Activated CD4-positive, alpha-beta T cell treated with anti-CD3 and anti-CD28 coated beads for 36 hours (primary cell): ENCODE measurements at places on chromosomes 1 and 21. TPM values are rescaled to one million over a fixed set of nuclear protein-coding genes. Genes with fewer than 3 reads are reported as not detected.
A peak's percentile ranks its signal among the peaks of the same experiment; 100 is the strongest.

DNA sequence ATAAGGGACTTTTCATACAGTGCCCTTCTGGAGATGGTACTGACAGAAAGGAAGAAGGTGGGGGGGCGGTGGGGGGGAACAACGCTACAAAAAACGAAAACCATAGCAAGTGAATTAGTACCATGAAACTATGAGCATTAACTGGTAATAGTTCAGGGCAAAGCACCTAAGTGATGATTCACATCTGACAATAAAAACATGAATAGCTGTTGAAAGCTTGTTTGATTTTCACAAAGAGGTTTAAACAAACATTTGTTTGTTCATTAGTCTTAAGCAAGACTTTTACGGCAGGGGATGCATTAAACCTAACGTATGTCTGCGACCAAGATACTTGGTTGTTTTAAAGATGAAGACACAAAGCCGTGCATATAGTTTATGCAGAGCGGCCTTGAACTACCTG is 177.5 kb downstream of the LMO4 start:
- no peak for DNase-seq

DNA sequence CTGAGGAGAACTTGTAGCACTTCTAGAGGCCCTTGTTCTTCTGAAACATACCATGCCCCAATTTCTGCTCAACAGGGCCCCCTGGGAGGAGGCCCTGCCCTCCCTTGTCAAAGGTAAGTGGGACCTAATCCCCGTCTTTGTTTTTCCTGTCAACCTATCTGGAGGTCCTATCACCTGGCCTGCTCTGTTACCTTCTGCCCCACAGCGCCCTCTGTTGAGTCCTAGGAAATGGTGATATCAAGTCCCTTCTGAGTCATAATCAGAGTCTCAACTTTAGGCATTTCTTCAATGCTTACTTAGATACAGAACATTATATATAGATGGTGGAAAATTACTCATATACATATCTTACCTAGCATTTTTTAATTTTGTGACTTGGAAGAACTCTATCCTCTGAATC is 28.2 kb upstream of the FCRL4 start:
- peak; percentile 67 for DNase-seq

- peak; percentile 2 for DNase-seq
Observed at GRCh38 chr21:45546636-45547544, 4.7 kb upstream of the SLC19A1 start.

TAL1 gene
- total RNA-seq = not detected

DNA sequence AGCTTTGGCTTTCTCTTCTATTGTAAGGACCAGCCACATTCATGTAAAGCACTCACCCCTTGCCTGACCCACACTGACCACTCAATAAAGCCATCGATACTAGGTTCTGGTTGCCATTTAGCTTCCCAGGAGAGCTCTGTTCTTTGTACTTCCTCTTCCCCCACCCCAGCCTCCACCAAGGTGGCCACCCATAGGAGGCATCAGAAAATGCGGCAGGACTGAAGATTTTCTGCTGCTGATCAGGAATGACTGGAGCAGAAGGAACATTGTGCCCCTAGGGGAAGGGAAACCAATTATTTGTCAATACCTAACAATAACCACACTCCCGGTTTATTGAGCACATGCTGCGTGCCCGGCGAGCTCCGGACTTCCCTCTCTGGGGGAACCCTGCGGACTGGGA is 5.2 kb upstream of the SMIM12 start:
- DNase-seq = no peak

DNA sequence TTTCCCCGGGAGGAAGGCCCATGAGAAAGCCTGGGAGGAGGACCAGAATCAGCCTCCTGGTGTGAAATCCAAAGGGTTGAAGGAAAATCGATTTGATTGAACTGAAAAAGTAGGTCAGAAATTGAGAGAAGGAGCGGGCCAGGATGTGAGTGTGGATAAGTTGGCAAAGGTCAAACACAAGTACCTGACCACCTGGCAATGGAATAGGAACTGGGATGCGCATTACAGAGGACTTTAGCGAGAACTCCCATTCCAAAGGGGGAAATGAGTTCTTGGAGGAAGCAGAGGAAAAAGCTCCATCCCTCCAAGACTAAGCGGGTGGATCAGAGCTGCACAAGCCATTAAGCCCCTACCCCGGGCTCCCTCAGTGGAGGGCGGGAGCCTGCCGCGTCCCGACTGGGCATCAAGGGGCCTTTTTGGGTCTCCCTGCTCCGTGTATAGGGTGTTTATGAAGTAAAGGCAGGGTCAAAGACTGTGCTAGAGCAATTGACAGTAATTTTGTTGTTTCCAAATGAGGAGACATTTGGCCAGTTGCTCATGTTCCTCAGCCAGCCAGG is 56.4 kb downstream of the TGFB2 start:
- no peak for DNase-seq

FBXO28 gene
- 19.7 TPM for total RNA-seq

PPM1J gene
- total RNA-seq = 0.75 TPM

MTOR gene
- 32.3 TPM for total RNA-seq

GRCh38 chr1:231465051-231465450 is 43.0 kb upstream of the EGLN1 start:
- peak; percentile 20 for DNase-seq

DNA sequence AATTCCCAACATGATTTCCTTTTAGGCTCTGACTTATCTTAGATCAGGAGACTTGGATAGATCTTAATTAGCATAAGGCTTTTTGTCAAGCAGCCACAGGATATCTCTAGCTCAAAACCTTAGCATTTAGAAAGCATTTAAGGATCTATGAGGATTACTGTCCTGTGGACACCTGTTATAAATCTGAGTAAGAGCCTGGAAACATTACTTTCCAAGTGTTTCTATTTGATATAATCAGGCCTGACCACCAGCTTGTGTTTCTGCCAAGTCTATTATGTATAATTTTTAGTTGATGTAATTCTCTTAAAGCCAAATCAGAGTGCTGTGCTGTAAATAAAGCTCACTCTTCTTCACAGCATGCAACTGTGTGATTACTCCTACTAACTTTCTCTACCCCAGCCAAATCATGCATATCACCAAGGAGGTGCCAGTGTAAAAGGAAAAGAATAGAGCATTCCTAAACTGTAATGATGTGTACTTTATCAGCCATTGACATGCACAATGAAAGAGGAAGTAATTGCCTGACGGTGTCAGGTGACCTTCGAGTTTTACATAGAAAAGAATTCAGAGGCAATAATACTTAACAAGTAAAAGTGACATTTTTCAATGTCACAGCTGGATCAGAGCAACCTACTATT is 309.9 kb upstream of the PRMT6 start:
- DNase-seq = no peak

GRCh38 chr21:38013741-38014140 is 97.5 kb upstream of the KCNJ6 start:
- no peak for DNase-seq

DNA sequence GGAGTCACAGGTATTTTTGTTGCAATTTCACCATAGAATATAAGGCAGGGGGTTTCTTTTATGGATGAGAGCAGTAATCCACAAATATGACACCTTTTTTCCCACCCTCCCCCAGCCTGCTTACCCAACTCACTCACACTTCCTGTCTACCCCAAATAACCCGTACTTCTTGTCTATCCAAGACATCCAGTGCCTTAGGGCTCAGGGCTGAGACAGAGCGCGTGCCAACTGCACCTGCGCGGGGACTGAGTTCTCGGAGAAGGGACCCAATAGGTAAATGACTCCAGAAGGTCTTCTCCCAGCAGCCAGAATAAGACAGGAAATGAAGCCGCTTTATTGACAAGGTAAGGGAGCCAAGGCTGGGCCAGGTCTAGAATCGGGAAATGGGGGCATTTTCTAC is 369.1 kb downstream of the SIPA1L2 start:
- DNase-seq = no peak

GRCh38 chr1:168751195-168751650 is 22.2 kb upstream of the DPT start:
- DNase-seq = no peak

DNA sequence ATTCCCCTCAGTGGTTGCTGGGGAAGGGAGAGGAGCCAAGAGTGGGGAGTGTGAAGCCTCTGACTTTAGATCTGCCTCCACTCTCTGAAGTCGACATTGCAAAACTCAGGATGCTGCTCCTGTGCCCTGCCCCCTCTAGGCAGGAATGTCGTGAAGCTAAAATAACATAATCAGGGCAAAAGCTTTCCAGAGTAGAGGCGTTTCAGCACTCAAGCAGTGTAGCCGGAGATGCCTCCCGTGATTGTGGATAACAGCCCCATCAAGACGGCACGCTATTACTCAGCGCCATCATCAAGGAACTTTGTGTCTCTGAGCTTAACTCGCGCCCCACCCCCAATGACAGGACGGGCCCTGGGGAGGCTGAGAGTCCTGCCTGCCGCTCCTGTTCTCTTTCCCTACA is 60.0 kb downstream of the FBXO2 start:
- peak; percentile 9 for DNase-seq

NFIA gene
- 3.2 TPM for total RNA-seq

DNA sequence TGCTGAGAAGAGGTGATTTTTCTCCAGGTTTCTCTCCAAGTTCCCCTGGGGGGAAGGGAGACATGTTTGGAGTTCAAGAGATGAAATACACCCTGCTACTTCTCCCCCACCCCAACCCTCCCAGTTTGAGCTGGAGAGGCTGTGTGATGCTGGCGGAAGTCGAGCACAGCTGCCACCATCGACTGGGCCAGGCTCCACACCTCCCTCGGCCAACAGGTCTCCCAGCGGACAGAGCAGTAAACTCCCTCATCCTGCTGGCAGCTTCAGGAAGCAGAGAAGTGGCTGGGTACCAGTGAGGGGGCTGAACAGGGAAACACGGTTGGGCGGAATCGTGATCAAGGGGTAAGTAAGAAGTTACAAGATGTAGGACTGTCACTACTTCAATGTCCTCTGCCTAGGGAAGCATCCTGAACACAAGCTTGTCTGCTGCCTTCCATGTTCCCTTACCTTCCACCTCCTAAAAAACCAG is 6.6 kb upstream of the NHLH1 start:
- no peak for DNase-seq

- peak; percentile 5 for DNase-seq
Observed at GRCh38 chr1:19044975-19045831, 88.7 kb upstream of the IFFO2 start.

TMEM51 gene
- 0.11 TPM for total RNA-seq

- DNase-seq = no peak
Observed at GRCh38 chr1:191870490-191870889, 287.8 kb upstream of the RGS18 start.

GRCh38 chr1:212442408-212442807 is 9.7 kb downstream of the NENF start:
- DNase-seq = no peak

- DNase-seq = no peak
Observed at GRCh38 chr1:233664804-233665574, 51.1 kb downstream of the KCNK1 start.

- no peak for DNase-seq
Observed at GRCh38 chr1:210024996-210025395, 87.0 kb downstream of the SYT14 start.

DNA sequence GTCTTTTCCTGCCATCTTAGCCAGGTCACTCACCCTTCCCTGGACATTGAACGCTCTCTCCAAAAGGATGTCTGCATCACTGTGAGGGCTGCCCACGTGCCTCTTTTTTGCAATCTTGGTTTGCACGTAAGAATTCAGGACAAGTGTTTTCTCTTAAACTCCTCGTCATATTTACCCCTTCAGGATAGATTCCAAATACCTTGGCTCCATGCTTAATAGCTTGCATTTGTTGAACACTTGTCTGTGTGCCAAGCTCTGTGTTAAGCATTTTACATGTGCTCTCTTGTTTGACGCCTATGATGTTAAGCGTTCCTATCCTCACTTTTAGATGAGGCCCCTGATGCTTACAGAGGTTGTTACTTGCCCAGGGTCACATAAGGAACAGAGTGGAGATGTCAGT is 29.8 kb downstream of the RCSD1 start:
- DNase-seq = no peak

GBP6 gene
- 0.53 TPM for total RNA-seq

CDCA8 gene
- total RNA-seq = 61.7 TPM

DNA sequence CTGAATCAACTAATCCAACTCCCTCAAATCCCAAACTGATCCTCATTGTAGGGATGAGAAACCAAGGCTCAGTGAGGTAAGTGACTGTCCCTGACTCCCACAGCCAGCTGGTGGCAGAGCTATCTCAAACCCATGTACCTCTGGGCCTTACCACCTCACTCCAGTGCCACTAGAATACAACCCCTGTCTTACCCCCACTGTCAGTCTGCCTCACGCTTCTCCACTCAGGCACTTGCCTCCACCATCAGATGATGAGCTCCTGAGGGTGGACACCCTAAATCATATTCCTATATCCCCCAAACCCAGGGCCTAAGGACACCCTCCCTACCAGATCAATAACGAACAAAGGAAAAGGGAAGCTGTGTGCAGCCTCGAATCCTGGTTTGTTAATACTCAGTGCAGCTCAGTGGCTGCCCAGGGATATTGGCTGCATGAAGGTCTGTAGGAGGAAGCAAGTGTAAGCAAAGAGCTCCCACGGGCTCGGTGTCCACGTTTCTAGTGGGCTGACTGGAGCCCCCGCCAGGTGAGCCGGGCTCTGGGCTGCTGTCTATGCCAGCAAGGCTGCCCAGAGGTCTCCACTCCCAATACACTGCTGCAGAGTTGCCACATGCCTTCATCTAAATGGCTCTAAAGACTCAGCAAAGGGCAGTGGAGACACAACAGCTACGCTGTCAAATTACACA is 533.4 kb downstream of the MATN1 start:
- DNase-seq = no peak

- DNase-seq = no peak
Observed at GRCh38 chr1:203742436-203742835, 22.5 kb upstream of the LAX1 start.
